ENCODE measurements at places on chromosomes 7 and 10.

DNA sequence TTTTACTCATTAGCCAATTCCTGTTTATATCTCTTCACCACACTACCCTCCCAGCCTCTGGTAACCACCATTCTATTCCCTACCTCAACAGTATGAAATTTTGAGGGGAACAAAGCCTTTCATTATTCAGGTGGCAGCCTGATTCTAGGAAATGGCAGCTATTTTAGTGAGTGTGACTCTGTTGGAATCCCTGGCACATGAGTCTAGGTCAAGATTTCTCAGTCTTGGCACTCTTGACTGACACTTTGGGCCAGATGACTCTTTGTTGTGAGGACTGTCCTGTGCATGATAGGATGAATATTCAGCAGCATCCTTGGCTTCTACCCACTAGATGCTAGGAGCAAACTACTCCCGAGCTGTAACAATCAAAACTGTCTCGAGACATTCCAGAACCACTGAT, 322.8 kb upstream of the PHYHIPL start:
- DNase-seq, result no peak

DNA sequence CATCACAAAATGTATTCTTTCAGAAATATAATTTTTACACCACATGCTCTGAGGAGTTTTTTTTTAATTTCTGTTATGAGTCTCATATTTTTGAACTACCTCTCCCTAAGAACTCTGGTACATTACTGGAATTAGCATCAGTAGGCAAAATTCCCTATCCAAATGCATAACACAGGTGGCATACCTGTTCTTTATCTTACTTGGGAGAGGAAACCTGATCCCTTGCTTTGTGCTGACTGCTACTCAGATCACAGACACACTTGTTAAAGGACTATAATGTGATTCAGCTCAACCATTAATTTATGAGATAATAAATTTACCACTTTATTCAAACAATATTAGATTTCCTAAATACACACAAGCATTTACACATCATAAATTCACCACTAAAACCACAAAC, 617.2 kb downstream of the GRM8 start:
- no peak for DNase-seq

DNA sequence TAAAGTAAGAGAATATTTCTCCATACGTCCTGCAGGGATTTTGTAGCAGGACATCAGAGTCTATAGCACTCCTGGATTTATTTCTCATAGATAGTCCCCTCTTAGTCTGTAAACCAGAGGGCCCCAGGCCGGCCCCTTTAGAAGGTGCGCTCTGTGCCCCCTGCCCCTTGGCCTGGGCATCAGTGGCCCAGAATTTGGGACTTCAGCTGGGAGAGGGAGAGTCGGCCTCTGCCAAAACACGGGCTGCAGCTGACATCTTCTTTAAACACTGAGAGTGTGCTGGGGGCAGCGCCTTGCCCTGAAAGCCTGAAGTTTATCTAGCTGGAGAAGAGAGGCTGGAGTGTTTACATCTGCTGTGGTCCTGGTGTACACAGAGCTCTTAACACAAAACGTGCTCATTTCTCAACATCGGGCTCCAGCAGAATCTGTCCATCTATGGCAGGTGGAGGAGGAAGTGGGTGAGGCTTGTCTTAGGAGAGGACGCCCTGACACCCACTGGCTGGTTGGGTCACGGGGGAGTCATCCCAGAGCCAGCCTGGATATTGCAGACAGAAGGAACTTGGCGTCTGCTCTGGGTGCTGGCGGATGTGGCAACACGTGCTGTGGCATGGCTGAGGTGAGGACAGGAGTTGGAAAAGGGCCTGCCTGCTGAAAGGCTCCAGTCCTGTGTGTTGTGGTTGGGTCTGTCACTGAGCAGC, 5.0 kb upstream of the TACR2 start:
- no peak for DNase-seq

DNA sequence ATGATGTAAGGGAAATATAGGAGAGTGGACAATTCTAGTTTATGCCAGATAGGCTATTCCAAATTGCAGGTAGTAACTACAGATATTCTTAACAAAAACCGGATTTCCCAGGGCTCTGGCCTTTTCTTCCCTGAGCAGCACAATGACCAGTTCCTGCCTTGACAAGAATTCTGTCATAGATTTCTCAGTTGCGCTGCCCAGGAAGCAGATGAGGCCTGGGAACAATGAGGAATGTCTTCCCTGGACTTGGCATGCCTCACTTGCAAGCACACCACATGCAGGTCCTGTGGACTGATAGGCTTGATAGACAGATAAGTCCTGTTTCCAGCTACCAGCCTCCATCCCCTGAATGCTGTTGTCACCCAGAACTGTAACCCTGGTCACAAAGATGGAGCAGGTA, 174.5 kb upstream of the PRSS58 start:
- DNase-seq, result no peak

DNA sequence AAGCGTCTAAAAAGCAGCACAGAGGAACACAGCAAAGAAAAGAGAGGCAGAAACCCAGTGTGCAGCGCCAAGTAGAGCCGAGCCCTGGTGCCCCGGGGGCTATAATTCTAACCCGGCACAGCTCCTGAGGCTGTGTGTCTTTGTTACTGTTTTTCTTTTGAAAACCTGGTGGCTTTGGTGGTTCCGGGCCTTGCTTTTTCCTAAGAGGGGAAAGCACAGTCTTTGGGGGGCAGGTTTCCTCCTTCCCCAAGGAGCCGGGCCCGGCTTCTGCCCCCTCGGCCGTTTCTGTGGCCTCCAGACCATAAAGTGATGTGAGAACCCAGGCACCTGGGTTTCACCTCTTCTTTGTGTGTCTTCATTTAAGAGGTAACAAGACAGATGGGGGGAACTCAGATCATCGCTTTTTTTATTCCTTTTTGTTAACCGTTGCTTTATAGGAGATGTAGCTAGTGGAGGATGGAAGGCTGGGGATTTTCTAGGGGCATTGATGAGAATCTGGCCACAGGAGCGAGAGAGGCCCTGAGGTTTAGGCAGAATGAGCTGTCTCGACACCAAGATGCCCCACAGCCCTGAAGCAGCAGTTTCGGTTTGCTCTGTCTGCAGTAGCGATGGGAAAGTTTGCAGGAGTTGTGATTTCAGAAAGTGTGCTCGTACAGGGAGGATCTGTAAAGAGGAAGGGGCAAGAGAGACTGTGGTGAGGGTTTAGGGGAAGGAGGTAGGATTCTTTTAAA, 367.8 kb upstream of the GALNT17 start:
- DNase-seq, result no peak

DNA sequence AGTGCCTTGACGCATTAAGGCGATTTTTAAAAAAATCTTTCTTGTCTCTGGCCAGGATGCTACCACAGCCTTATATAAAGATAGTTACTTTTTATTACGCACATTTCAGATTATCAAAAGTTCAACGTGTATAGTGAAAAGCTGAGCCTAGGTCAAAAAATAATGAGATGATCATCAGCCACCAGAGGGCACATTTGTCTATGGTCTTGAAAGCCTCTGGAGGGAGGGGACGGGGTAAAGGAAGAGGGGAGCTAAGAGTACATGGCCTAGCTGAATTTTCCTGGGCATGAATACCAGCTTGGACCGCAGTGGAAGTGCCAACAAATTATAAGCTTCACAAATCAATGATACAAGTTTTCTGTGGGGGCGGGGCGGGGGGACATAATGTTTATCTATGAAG, 285.9 kb upstream of the SMIM30 start:
- no peak for DNase-seq

DNA sequence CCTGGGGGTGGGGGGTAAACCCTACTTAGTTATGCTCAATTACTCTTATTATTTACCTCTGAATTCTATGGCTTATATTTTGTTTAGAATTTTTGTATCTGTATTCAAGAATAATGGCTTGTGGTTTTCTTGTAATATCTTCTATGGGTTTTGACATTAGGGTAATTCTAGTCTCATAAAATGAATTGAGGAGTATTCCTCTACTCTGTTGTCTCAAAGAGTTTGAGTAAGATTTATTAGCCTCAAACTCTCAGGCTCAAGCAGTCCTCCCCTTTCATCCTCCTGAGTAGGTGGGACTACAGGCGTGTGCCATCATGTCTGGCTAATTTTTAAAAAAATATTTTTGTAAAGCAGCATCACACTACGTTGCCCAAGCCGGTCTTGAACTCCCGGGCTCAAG, 19.6 kb upstream of the UCMA start:
- DNase-seq, result no peak

GRCh38 chr7:3980300-3980643, 679.2 kb downstream of the SDK1 start:
- no peak for DNase-seq

DNA sequence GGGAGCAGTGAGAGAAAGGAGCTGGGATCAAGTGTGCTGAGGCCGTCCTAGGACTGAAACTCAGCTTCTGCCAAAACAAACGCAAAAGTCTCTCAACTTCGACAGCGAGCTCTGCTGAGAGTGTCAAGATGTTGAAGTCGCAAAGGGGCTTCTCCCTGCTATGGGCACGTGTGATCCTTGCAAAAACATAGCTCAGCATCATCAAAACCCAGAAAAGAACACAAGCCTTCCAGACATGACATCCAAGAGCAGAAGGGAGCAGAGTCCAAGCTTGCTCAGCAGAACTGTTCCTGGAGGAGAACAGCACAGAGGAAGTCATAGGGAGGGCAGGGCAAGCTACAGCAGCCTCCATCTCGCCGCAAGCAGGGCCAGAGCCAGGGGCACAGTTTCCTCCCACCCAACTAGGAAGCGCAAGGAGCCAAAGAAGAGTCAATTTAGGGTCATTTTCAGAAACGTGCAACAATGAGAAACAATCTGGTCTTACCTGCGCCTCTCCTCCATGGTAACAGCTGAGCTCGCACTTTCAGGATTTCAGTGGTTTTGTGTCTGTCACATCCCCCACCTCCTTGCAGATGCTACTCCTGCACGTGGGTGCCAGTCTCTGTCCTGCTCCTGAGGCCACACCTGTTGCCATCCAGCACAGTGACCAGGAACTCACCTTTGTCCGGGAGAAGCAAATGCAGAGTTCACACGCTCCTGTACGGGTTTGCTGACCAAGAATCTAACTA, 113.9 kb downstream of the DIP2C start:
- DNase-seq, result no peak

DNA sequence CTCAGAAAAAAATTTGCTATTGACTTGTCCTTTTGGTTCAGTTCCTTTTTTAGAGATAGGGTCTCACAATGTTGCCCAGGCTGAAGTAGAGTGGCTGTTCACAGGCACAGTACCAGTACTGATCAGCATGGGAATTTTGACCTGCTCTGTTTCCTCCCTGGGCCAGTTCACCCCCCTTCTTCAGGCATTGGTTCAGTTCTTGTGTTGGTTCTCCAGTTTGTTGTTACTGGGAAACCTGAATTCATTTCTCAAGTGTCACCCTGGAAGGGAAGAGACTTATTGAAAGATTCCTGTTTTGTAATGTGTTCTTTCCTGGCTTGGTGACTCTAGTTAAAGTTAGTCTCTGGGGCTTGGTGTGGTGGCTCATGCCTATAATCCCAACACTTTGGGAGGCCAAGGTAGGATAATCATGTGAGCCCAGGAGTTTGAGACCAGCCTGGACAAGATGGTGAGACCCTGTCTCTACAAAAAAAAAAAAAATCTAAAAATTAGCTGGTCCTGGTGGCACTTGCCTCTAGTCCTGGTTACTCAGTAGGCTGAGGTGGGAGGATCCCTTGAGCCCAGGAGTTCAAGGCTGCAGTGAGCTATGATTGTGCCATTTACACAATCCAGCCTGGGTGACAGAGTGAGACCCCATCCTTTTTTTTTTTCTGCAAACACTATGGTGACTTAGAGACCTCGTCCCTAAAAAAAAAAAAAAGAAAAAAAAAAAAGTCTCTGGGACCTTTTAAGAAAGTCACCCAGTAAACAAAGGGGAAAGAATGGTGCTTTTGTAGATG, 52.7 kb downstream of the CNNM2 start:
- DNase-seq, result no peak

DNA sequence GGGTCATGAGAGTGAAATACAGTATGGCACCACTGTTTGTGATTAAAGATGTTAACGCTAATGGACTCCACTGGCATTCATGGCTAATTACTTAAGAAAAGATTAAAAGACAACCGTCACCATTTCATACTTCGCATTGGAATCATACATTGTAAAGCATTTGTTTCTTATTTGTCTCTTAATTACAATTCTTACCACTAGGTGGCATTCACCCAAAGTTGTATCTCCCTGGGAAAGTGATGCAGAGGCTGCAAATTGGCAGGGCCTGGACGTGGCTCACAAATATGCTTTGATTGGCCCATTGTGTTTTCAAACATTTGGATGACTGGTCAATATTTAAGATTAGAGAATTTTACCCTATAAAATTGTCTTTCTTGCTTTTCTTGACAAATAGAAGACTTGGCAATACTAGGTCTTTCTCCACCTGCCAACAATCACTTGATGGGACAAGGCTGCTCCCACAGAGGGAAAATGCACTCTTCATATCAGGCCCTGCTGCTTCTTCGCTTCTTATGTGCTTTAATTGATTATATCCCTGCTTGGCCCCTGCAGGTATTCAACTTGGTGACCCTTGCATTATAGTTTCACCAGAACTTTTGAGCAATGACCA, 72.1 kb upstream of the STARD3NL start:
- peak; percentile 6 for DNase-seq

- no peak for DNase-seq
Observed at GRCh38 chr10:89035461-89035860, 44.9 kb downstream of the FAS start.

DNA sequence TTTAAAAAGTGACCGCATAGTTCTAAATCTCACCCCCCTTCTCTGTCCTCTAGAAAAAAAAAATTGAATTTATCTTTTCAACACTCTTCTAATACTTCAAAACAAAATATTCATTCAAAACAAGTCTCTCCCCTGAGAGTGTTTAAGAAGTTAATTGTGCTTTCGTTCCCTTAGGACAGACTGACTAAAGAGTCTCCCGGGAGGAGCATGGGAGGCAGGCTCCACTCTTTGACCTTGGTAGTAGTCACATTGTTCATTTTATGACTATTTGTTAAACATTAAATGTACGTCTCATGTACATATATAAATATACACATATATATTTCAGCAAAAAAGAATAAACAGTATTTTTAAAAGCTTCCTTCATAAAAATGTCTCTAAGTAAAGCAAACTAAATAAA, 35.3 kb upstream of the SPOCK2 start:
- no peak for DNase-seq

DNA sequence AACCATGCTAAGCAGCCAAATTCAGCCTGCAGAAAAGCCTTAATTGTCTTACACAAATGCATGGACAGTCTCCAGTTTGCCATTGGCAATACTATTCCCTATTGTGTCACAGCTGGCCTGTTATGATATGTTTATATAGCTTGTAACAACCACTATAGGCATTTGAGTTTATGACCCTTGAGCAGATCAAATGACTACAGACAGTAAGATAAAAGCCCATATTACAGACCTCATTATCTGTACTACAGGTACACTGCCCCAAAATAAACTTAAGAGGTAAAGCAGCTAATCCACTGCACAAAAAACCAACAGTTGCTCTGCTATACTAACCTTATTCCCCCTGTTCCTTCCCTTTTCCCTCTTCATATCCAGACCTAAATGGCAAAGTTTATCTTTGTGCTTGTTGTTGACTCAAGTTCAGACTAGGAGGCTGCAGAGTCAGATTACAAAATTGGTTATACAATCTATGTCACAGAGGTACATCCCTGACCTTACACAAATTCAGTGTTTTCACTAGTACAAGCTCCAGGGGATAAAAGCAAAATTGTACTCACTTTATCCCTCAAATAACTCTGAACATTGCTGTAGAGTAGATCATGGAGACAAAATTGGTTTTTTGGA, 218.4 kb downstream of the GRM8 start:
- DNase-seq, result no peak

GRCh38 chr10:3825862-3826351, 40.9 kb upstream of the KLF6 start:
- DNase-seq, result no peak

GRCh38 chr7:113321201-113321600, 202.8 kb upstream of the SMIM30 start:
- no peak for DNase-seq

Measured in skeletal muscle cell (primary cell).